ENCODE measurements at places on chromosomes 3 and 15.

DNA sequence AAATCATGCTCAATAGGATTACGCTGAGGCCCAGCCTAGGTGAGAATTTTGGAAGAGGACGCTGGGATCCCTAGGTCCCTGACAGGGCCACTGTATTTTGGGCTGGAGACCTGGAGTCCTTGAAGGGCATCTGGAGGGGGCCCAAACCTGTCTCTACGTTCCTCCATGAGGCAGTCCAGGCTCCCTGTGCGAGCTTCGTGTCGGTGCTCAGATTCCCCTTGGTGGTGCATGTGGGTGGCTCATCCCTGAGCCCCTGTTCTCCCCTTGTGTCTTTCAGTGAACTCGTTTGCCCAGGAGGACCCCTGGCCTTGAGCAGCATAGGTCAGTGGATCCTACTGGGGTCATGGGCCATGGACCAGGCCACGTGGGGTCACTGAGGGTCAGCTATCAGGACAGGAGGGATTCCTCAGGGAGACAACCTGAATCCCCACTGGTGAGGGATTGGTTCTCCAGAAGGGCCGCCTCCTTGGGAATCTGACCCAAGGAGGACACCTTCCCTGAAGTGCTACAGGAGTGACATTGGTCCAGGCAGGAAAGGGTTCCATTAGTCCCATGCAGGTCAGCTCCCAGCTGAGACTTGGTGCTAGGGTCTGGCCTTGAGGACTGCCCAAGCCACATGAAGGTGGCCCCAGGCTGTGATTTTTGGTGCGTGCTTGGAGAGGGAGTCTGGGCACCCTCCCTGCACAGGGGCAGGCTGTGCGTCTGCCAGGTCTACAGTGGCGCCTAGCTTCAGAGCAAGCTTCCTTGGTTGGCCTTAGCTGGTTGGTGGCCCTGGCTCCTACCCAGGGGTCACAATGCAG, 229.8 kb downstream of the SNRPN start:
- no peak for DNase-seq

DNA sequence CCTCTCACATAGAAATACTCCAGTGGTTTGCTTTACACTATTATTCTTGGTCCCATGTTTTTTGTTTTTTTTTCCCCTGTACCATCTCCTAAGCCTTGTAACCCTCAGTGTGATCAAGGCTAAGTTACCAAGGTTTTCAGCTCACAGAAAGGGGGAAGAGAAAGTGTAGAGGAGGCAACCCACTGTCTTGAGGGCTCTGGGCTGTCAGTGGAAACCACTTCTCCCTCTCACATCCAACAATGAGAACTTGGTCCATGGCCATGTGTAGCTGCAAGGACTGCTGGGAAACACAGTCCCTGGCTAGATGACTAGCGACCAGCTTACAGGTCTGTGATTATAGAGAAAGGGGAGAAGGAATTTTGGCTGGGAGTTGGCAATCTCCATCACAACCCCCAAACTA, 30.3 kb downstream of the GPD1L start:
- no peak for DNase-seq

GRCh38 chr3:46994801-46995731, 15.6 kb downstream of the NBEAL2 start:
- no peak for DNase-seq

DNA sequence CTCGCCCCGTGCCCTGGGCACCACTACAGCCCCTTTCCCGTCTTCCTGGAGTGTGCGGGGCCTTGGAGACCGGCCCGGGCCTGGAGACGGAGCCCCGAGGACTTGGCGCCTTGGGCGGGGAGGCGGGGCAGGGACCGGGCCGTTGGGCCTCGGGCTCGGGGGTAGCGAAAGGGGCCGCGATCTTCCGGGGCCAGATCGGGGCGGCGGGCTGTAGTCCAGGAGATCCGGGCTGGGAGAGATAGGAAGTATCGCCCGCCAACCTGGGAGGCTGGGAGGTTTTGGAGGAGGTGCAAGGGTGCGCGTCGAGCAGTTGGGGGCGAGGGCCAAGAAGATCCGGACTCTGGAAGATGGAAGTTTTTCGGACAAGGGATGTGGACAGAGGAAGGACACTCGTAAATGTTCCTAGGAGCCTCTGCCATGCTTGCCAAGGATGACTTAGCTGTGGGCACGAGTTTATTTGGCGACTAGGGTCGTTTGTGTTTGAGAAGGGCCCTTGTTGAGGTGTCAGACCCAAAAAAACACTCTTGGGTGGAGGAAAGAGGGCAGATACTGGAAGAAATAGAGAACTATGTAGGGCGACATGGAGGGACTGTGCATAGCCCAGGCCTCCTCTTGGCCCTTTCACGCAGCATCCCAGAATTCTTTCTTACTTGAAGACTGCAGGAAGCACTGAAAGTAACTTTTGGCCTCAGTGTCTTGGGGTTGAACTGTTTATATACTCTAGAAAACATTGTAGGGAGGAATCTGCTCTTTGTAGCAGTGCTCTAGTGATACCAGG, 712 bp downstream of the RTF1 start:
- DNase-seq: peak; percentile 10

GRCh38 chr3:173411375-173411973, 13.9 kb downstream of the NLGN1 start:
- DNase-seq: no peak

DNA sequence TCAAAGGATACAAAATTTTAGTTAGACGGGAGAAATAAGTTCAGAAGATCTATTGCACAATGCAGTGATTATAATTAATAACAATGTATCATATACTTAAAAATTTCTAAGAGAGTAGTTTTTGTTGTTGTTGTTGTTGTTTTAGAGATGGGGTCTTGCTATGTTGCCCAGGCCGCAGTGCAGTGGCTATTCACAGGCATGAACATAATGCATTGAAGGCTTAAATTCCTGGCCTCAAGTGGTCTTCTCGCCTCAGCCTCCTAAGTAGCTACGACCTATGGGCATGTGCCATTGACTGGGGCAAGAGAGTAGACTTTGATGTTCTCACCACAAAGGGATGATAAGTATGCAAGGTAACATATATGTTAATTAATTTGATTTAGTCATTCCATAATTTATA, 7.5 kb downstream of the STRIT1 start:
- DNase-seq: no peak

DNA sequence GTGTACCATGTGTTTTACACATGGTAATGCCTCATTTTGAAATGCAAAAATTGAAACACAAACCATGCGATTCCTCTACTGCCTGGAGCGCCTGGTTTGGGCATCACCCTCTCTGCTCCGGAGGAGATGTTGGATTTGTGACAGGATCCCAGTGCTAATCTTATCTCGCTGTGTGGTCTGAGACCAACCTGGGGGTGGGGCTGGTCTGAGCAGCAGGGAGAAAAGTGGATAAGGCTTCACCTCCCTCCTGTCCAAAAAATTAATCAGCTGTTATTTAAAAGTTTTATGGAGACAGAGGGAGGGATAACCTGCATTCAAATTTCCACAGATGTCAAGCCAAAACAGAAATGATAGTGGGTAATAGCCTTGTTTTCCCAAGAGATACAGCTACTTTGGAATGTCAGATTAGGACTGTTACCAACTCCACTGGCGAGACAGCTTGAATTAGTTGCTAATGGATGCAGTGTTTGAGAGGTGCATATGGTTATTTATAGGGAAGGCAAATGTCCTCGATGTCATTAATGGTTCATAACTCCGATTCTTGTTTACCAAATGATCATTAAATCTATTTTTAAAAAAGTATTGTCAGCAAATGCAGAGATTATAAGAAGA, 54.0 kb upstream of the SKOR1 start:
- no peak for DNase-seq

DNA sequence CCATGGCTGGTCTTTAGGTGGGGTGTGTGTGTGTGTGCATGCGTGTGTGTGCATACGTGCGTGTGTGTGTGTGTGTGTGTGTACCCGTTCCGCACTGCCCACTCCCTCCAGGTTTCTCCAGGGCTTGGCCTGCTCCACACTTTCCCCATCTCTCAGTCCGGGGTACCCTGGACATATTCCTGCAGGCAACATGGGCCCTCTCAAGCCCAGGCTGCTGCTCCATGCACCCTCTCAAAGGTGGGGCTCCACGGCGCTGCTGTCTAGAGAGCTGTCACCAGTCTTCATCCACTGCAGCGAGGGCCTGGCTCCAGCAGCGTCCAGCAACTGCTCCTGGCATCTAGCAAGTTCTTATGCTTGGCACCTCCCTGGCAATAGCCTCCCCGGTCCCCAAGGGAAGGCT, 86.1 kb downstream of the ATP10A start:
- no peak for DNase-seq

- DNase-seq: no peak
These were observed 49.9 kb downstream of the KLF13 start for GRCh38 chr15:31376511-31376910.

- DNase-seq: no peak
These were observed 29.3 kb upstream of the ST3GAL6 start for GRCh38 chr3:98733812-98734281.

DNA sequence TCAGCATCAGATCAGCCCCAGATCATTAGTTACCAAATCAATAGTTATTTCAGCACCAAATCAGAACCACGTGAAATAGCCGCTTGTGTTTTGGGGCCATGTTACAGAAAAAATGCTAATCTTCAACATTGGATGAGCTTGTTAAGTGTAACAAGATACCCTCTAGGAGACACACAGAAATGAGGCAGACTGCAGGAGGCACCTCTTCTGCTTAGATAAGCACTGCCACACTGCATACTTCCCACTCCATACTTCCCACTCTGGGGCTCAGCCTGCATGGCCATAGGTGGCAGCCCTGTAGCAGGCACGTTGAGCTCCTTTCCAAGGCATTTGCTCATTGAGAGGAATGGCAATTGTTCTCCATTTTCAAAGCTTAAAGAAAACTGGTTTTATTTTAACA, 73.3 kb downstream of the CHCHD6 start:
- no peak for DNase-seq

GRCh38 chr3:39250116-39250747, 29.6 kb downstream of the CX3CR1 start:
- no peak for DNase-seq

- no peak for DNase-seq
These were observed 79.4 kb downstream of the EBLN2 start for GRCh38 chr3:73140772-73141442.

GRCh38 chr15:45326280-45326679, 52.1 kb downstream of the GATM start:
- DNase-seq: no peak

GRCh38 chr3:165523801-165524200, 313.4 kb downstream of the BCHE start:
- DNase-seq: no peak

GRCh38 chr3:127233371-127233770, 40.4 kb downstream of the PRR23E start:
- DNase-seq: no peak

- no peak for DNase-seq
These were observed 72.3 kb downstream of the TAMM41 start for GRCh38 chr3:11774296-11774877.

- no peak for DNase-seq
These were observed 209.9 kb upstream of the ROPN1 start for GRCh38 chr3:124201786-124202185.

DNA sequence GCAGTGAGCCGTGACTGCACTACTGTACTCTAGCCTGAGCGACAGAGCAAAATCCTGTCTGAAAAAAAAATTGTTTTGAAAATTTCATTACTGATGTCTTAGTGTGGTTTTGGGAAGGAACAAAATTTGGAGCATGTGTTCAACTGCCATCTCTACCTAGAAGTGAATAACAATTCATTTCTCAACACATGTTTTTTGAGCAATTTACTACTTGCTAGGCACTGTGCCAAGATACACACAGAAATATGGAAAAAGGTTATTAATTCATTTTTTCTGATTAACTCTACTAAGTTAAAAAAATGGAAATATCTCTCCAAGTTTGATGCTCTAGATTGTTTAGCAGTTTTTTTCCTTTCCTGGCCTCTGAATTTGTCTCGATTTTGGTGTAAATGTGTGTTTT, 5.2 kb upstream of the TCF12 start:
- DNase-seq: no peak

GRCh38 chr3:115351193-115351592, 204.1 kb upstream of the ZBTB20 start:
- DNase-seq: no peak

DNA sequence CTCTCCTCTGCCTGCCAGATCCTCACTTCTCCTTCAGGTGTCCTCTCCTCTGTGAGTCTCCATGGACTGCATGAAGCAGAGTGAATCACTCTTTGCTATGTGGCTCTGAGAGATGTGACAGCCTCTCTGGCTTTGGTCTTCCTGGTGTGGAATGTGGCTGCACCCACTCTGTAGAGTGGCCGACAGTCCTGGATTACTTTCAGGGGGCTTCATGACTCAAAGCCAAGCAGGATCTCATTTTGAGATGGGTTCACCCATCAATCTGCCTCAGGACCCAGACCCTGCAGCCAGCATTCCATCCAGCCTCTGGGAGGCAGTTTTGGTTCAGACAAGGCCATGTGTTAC, 221.9 kb upstream of the LYSMD4 start:
- no peak for DNase-seq

DNA sequence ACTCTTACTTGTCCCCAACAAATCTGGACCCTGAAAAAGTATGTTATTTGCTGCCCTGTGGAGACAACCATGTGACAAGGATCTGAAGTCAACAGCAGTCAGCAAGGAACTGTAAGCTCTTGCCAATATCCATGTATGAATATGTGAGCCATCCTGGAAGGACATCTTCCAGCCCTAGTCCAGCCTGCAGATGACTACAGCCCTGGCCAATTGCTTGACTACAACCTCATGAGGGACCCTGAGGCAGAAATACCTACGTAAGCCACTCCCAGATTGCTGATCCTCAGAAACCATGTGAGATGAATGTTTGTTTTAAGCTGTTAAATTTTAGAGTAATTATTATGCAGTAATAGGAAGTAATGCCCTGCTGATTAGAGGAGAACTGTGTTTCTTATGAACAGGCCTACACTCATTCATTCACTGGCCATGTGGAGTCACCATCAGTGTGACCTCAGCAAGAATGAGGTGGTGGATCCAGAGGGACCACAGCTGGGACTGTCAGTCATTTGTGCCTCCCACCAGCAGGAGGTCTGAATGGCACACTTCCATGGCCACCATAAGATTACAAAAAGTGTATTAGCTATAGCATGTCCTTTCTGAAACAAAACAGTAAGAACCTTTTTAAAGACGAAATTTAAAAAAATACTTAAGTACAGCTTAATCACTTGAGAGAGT, 92.6 kb downstream of the TFDP2 start:
- no peak for DNase-seq

- DNase-seq: peak; percentile 7
These were observed 218.1 kb upstream of the SATB1 start for GRCh38 chr3:18643281-18643680.

- no peak for DNase-seq
These were observed 70.0 kb downstream of the MDFIC2 start for GRCh38 chr3:70242297-70242882.

DNA sequence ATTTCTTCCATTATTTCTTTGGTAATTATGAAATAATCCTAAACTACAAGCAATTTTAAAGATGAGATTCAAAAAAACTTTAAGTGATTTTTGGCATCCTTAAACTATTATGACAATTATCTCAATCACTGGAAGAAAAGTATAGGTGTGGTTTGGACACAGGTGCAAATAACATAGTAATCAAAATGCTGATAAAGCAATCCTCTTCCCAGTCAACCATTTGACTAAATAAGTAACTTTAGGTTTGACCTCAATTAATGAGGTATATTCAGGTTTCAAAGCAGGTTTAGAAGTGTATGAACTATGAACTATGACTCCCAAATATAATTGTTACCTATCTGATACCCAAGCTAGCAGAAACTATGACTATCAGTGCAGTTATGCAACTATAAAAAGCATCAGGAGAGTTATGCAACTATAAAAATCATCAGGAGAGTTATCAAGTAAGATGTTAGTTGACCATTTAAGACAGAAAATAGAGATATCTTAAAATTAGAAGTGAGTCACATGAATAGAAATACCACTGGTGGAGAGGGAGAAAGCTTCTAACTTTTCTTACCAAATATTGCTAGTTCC, 8.9 kb upstream of the CNTN3 start:
- no peak for DNase-seq

- peak; percentile 18 for DNase-seq
These were observed 788 bp upstream of the DLG1 start for GRCh38 chr3:197298945-197299854.

Data from stimulated activated CD4-positive, alpha-beta T cell treated with anti-CD3 and anti-CD28 coated beads, Interleukin-1b, Interleukin-23, amount 100 ng/mL, for 48 hours (primary cell).